ENCODE measurements at places on chromosomes 7 and 10.

- DNase-seq, result no peak
These were observed 33.4 kb upstream of the WDFY4 start for GRCh38 chr10:48651293-48651692.

- no peak for DNase-seq
These were observed 24.0 kb upstream of the A1CF start for GRCh38 chr10:50909334-50910014.

DNA sequence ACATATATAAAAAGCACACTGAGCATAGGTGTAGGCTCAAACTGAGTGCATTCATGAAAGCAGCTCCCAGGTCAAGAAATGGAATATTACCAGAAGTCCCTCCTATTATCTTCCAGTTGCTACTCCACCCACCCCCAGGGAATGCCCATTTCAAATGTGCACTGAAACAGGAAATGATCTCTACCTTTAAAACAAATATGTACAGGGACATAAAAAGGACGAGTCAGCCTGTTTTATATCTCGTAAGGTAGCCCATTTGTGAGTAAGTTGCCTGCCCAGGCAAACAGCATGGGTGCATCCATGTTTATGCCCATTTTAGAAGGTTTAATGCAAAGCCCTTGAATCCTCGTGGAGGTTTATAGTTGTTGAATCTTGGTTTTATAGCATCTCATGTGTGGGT, 10.4 kb downstream of the FFAR4 start:
- no peak for DNase-seq

GRCh38 chr7:95441042-95441823, 6.4 kb upstream of the PON2 start:
- DNase-seq, result no peak

- no peak for DNase-seq
These were observed 10.9 kb downstream of the SEC31B start for GRCh38 chr10:100508691-100509150.

GRCh38 chr7:2007551-2007950, 225.2 kb downstream of the MAD1L1 start:
- DNase-seq, result no peak

GRCh38 chr7:47317487-47317886, 264.4 kb downstream of the TNS3 start:
- DNase-seq, result no peak

- no peak for DNase-seq
These were observed 13.2 kb downstream of the WAC start for GRCh38 chr10:28545967-28546644.

GRCh38 chr10:78577712-78578111, 491.1 kb upstream of the ZMIZ1 start:
- DNase-seq, result no peak

GRCh38 chr7:136057509-136057908, 80.3 kb upstream of the MTPN start:
- DNase-seq, result no peak

DNA sequence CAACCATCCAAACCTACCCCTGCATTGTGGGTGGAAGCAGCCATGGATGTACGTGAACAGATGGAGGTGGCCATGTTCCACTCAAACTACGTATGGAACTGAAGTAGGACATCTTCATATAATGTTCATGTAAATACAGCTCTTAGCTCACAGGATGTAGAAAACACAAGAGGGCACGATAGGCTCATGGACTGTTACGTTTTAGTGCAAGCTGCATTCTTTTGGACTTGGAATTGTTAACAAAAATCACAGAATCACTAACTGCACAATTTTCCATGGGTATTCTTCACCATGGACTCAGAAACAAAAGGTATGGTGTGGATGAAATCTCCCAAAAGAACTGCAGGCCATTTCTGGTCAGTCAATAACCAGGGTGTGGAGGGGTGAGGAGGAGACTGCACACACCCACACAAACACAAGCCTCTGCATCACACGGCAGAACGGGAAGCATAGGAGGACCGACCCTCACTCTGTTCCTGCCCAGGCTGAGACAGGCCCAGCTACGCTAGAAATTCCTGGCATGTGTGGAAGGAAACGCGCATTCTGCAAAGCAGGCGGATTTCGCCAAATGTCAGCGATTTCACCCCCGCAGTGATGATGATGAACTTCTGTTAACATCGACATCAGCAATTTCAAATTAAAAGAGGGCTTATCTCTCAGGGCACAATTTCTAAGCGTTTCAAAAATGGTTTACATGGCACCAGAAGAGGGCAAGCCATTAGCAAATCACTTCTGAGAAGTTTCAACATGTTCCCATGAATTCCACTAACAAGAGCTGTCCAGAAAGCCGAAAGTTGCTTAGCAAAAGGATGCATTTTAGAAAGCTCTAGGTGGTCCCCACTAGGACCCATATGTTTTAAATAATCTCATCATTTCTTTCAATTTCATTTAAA, 149.0 kb downstream of the TNS3 start:
- no peak for DNase-seq

DNA sequence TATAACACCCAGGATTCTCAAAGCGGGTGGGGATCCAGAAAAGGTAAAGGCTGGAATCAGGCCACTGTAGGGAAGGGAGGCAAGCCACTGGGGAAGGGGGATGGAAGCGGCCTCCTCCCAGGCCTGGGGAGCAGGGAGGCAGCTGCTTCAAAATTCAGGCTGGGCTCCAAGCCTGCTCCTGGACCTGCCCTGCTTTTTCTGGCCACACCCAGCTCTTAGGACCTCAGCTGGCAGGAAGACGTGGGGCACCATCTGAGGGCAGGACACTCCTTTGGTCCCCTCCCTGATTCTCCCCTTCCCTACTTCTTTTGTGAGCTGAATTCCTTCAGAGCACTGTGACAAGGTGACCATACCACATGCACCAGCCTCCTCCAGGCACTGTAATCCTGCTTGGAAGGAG, 4.6 kb upstream of the LBX1 start:
- DNase-seq, result no peak

DNA sequence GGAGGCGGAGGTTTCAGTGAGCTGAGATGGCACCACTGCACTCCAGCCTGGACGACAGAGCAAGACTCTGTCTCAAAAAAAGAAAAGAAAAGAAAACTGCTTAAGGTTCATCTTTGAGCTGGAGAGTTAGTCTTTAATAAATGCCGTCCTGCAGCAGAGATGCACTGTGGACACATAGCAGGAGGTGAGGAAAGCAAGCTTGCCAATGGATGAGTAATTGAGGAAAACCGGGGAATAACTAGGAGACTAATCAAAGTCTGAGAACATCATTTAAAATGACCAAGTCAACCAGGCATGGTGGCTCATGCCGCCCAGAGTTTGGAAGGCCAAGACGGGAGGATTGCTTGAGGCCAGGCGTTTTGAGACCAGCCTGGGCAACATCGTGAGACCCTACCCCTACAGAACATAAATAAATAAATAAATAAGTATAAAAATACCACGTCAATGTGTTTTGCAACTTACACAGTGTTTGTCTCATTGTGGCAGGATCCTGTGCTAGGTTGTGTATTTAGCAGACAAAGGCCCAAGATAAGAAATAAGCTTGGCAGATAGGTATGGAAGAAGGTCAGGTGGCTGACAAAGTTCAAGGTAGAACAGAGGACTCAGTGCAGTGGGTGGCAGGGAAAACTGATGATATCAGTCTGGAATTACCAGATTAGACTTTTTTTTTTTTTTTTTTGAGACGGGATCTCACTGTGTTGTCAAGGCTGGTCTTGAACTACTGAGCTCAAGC, 115.7 kb upstream of the KMT2C start:
- no peak for DNase-seq

DNA sequence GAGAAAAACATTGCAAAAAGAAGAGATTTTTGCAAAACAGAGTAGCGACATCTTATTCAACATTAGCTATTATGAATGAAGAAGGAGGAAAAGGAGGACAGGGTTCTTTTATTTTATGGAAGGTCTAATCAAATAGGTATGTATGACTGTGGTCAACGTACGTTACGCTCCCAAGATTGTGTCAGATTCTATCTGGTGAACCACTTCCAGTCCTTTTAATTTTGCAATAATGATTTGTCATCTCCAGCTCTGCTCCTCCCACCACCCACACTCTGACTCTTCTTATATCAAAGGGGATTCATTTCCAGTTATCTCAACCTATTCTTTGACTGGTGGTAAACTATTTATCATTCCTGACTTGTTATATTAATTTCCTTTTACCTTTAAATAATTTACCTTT, 259.9 kb downstream of the CACNA2D1 start:
- no peak for DNase-seq

GRCh38 chr10:20350509-20350908, 534.3 kb downstream of the PLXDC2 start:
- DNase-seq, result no peak

GRCh38 chr7:30139836-30140384, 5.1 kb downstream of the MTURN start:
- DNase-seq, result no peak

- no peak for DNase-seq
These were observed 174.0 kb upstream of the PFKP start for GRCh38 chr10:2893158-2893845.

DNA sequence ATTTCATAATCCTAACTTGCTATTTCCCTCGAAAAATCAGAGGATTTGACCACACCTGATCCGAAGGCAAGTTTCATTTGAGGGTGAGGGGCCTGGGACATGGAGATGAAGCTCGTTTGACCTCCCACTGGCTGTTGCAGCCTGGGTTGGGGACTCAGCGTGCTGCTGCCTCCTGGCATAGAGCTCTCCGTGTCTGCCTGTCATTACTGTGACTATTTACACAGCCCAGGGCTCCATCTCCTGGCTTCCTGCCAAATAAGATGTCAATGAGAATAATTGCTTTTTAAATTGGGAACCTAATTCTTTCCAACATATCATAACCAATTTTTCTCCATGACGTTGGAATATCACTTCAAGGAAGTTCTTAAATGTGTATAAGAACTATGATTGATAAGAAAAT, 139.3 kb upstream of the COBL start:
- no peak for DNase-seq

DNA sequence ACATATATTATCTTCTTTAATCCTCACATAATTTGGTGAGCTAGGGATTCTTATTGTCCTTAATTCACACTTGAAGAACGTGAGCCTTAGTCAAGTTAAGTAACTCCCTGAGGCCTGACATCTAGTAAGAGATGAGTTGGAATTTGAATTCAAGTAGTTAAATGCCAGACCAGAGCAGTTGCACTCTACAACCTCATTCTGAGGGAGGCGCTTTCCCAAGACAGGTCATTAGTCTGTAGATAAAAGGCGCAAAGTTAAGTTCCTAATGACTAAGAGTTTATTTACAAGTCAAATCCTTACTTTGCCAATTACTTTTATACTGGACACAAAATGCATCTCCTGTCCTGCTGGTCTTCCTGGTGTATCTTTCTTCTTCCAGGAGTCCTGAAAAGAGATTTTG, 3.6 kb upstream of the EXOC6 start:
- no peak for DNase-seq

- no peak for DNase-seq
These were observed at the start of gene CTBP2 for GRCh38 chr10:125159932-125160855. CTBP2 (minus strand) TSS chr10:125160563.

DNA sequence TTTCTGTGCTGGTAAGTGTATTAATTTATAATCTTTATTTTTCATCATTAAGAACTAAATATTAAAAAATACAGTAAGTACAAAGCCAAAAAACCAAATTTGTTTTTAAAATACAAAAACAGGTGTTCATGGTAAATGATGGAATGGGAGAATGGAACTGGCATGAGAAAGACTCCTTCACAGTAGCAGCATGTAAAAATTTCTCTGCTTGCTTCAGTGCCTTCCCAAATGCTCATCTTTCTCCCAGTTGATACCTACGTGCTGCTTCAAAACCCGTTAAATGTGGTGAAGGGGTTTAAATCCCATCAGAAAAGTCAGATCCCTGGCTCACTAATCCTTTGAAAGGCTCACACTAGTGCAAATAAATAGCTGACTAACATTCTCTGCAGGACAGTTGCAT, 4.2 kb downstream of the RNF133 start:
- no peak for DNase-seq
